Activated naive CD4-positive, alpha-beta T cell (primary cell): ENCODE measurements at places on chromosomes 11 and 22.

DNA sequence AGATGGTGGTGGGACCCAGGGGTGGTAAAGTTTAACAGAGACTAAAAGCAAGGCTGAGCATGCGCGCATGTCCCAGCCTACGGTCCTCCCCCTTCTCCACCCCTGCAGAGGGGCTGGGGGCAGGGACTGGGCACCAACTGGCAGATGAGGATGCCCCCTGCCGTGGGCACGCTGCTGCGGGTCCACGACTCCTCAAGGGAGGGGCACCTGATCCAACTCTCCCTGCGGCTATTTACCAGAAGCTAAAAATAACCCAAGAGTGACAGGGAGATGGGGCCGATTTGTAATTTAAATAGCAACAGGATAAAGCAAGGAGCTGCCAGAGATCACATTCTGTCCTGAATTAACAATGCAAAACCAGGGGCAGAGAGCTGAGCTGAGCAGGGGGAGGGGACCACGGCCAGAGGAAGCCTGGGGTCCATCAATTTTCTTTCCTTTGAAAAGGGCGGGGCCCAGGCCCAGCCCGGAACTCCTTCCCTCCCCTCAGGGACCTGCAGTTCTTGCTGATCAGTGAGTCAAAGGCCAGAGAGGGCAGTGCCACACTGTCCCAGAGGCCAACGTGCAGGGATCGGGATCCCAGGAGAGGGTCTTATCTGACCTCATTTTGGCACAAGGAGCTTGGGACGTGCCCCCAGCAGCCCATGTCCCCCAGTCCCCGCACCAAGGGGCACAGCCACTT is 8.1 kb upstream of the DGKZ start:
- no peak for DNase-seq

DNA sequence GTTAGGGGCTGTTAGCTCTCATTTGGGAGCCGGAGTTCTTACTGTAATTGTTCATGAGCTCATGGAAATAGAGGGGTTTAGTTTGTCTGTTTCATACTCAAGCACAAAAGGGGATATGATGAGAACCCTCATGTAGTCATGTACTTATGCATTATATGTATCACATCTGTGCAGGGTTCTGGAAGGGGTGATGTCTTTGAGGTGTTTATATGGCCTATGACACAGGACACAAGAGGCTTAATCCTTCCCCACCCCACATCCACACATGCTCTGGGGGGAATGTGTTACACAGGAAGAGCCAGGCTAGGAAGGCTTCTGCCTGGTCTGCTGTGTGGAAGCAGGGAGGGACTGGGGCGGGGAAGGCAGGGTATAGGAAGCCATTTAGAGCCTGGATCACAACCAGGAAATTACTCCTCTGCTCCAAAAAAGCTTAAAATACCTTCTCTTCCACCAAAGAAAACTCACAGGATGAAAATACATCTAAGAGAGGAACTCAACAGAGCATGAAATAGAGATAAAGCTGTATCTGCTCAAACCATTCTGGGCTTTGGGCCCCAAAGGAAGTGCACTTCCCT is 316.1 kb downstream of the TMEM135 start:
- no peak for DNase-seq

DNA sequence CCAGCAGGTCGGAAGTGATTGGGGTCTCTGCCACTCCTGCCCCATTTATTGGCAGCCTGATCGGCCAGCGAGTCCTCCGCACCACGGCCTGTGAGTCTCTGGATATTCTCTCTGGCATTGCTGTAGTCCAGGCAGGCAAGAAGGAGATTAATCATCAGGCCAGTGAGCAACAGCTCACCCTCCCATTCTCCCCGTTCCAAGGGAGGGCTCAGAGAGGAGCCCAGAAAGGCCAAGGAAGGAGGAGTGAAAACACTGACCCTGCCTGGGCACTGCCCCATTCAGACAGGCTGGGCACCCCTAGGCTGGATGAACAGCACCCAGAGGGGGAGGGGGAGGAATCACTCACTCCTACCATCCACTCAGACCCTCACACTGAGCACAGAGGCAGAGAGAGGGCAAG is 3.1 kb downstream of the SAA2 start:
- no peak for DNase-seq

GRCh38 chr11:790721-791564 is 1.1 kb upstream of the CEND1 start:
- no peak for DNase-seq

- DNase-seq, result no peak
These were observed 6.0 kb downstream of the SYCE3 start for GRCh38 chr22:50556703-50557102.

- DNase-seq, result no peak
These were observed 2.2 kb downstream of the GLB1L3 start for GRCh38 chr11:134278356-134278755.

GRCh38 chr11:93340223-93340622 is 9.7 kb downstream of the DEUP1 start:
- DNase-seq, result no peak

GRCh38 chr11:45551191-45551713 is 114.2 kb downstream of the CHST1 start:
- DNase-seq, result no peak

- DNase-seq, result no peak
These were observed 34.0 kb upstream of the P4HA3 start for GRCh38 chr11:74345420-74345819.

GRCh38 chr11:9273376-9274336 is 8.5 kb upstream of the DENND5A start:
- no peak for DNase-seq

DNA sequence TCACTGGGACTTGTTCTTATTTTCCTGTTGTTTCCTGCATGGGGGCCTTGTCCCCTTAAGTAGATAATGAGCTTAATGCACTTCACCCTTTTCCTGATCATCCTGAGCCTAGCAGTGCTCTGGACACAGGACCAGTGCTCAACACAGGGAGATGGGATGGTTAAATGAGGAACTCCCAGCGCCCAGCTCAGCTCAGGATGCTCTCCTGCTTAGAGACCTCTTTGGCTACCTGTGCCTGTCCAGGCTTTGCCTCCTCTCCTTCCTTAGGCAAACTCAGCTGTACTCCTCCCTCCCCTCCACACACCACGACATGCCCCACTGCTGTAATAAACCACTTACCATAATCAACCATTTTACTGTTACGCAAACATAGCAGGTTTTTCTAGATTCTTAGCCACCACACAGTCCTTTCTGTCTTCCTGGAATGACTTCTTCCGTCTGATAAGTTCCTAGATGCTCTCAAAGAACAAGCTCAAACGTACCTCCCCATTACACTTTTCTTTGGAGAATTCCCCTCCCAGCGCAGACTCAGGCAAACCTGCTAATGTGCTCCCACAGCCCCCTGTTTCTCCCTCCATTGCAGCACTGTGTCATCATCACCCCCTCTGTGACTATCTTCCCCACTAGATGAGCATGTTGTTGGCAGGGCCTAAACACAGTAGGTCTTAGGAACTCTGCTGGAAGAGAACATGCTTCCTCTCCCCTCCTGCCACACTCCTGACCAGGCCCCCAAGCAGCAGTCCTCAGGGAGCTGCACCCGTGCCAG is 113.6 kb downstream of the MICAL2 start:
- no peak for DNase-seq

DNA sequence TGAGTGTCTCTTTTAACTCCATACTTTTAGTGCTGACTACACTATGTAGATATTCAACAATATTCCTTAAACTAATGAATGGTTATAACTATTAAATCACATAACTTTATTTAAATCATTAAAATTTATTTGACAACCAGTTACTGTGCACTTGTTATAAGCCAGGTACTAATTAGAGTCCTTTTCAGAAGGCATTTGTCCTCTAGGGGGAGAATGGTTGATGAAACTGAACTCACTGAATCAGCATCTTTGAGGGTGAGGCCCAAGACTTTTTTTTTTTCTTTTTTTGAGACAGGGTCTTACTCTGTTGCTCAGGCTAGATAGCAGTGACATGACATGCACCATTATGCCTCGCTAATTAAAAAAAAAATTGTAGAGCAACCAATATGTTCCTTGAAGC is 515.6 kb upstream of the CCDC90B start:
- DNase-seq, result no peak
